ENCODE measurements at places on chromosomes 1 and 21.
A peak's percentile ranks its signal among the peaks of the same experiment; 100 is the strongest.

DNA sequence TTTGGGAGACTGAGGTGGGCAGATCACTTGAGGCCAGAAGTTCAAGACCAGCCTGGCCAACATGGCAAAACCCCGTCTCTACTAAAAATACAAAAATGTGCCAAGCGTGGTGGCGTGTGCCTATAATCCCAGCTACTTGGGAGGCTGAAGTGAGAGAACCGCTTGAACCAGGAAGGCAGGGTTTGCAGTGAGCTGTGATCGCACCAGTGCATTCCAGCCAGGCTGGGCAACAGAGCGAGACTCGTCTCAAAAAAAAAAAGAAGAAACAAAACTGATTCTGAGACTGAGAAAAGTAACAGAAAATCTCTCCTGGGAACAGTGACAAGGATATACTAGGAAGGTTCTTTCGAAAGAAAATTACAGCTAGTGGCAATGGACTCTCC, 20.9 kb downstream of the USP48 start:
- H3K4me1 ChIP-seq: peaks cover 4% of the 10 kb centered on the region
- H3K4me3 ChIP-seq: no peak overlapping the region
- H3K36me3 ChIP-seq: no peaks in the 10 kb centered on the region
- no peaks in the 10 kb centered on the region for H3K27me3 ChIP-seq

DNA sequence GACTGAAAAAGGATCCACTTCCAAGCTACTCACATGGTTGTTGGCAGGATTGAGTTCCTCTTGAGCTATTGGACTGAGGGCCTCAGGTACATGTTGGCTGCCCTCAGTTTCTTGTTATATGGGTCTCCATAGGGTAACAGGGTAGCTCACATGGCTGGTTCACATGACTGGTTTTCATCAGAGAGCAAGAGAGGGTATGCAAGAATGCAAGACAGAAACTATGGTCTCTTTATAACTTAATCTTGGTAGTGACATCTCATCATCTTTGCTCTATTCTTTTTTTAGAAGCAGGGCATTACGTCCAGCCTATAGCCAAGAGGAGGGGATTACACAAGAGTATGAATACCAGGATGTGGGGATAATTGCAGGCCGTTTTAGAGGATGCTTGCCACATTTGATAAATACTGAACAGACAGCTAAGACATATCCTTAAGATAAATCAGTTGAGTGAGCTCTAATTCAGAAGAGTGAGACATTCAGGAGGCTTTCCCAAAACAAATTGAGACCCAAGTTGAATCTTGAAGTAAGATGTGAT, 100.2 kb downstream of the HMCN1 start:
- no peak overlapping the region for H3K4me3 ChIP-seq
- no peaks in the 10 kb centered on the region for H3K4me1 ChIP-seq
- H3K27me3 ChIP-seq: no peaks in the 10 kb centered on the region
- H3K36me3 ChIP-seq: no peaks in the 10 kb centered on the region
- no peak for DNase-seq

DNA sequence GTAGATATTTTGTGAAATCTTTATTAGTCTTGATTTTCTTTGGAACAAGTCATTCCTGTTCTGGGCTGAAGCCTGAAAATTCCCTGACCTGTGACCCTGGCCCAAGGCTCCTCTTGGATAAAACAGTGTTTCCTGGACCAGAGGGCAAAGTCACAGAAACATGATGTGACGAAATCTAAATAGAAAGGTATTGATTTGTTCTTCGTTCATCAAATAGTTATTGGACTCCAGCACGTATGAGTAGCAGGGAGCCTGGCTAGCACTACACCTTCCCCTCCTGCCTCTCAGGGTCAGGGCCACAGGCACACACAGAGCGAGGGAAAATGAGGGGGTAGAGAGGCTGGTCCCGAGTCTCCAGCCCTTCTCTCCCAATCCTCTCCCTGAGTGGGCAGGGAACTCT, 1.7 kb upstream of the CLDN14 start:
- H3K27ac ChIP-seq: peak overlapping the region; percentile 94
- H3K27me3 ChIP-seq: no peaks in the 10 kb centered on the region
- DNase-seq: no peak
- peaks cover 50% of the 10 kb centered on the region for H3K4me1 ChIP-seq
- no peak overlapping the region for H3K4me3 ChIP-seq

DNA sequence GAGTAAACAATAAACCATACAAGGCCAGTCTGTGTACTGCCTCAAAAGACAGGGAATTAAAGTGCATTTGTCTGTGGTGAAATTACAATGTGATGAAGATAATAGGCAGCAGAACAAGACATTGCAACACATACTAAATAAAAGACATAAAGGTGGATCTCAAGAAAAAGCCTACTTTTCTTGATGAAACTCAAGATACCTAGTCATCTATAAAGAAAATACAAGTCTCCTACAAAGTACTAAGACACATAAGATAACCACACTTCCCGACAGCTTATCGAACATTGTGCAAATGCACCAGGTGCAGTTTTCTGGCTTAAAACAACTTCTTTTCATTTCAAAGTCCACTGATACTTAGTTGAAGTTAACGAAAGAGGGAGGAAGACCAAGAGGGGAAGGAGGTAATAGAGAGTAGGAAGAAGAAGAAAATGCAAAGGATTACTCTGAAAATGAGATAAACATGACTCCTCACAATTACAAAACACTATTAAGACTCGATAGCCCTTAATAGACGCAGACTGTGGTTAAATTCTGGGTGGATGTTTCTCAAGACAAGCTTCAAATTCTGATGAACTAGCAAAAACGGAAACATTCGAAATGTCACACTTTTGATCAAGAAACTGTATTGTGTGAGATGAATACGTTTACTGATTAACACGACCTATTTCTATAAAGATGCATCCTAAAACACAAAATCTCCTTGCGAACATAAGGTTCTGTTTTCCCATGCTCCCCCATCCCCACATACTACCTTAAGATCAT, 2.0 kb downstream of the HNRNPR start:
- no peak overlapping the region for H3K27ac ChIP-seq
- H3K27me3 ChIP-seq: no peaks in the 10 kb centered on the region
- no peaks in the 10 kb centered on the region for H3K36me3 ChIP-seq
- DNase-seq: no peak
- H3K4me1 ChIP-seq: peaks cover 37% of the 10 kb centered on the region

DNA sequence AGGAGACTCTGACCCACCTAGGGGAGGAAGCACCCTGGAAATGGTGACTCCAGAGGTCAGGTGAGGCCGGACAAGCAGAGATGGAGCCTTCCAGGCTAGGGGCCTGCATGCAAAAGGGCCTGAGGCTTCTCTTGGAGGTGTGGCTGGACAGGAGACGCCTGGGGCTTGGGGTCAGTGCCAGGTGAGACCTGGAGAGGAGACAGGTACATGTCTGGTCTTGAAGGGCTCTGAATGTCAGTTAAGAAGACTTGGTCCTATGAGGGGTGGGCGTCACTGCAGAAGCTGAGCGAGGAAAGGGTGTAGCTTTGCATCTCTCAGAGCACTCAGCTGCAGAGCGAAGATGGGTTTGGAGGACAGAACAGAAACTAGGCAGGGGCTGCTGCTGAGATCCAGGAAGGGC, 14.3 kb downstream of the LRP8 start:
- no peaks in the 10 kb centered on the region for H3K36me3 ChIP-seq
- H3K27ac ChIP-seq: no peak overlapping the region
- no peaks in the 10 kb centered on the region for H3K4me1 ChIP-seq
- no peak overlapping the region for H3K4me3 ChIP-seq

DNA sequence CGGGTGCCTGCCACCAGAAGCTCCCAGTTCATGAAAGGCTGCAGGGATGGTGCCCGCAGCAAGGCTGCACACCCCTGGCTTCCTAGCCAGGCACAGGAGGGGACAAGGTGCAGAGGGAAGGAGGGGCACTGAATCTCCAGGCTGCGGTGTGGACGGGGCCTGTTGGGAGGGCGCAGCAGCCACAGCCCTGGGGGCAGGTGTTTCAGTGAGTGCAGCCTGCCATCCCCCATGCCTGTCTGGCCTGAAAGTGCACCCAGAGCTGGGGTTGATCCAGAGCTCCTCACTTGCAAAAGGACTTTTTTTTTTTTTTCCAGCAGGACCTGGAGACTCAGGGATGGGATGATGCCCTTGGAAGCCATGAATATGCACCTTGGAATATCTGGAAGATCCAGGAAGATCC, 153.7 kb upstream of the C1orf174 start:
- H3K27me3 ChIP-seq: no peaks in the 10 kb centered on the region
- DNase-seq: no peak
- H3K27ac ChIP-seq: no peak overlapping the region
- H3K4me3 ChIP-seq: no peak overlapping the region
- no peaks in the 10 kb centered on the region for H3K36me3 ChIP-seq

- no peak overlapping the region for H3K4me3 ChIP-seq
- no peaks in the 10 kb centered on the region for H3K27me3 ChIP-seq
- no peak overlapping the region for H3K27ac ChIP-seq
- H3K4me1 ChIP-seq: no peaks in the 10 kb centered on the region
Measured at GRCh38 chr1:25031601-25031965, 101.5 kb upstream of the RUNX3 start.

DNA sequence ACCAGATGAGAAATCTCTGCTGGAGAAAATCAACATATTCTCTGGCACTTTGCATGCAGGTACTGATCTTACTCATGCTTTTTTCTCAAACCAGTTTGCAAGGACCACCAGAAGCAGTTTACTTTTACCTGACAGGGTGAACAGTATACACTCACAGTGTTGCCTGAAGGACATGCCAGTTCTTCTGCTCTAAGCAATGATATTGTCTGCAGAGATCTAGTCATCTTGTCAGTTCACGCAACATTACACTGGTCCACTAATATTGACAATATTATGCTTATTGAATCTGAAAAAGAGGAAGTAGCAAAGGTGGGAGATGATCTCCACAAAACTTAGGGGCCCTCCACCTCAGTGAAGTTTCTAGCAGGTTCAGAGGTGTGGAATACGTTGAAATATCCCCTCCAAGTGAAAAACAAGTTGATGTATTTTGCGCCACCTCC, 3.8 kb upstream of the S100B start:
- H3K27me3 ChIP-seq: no peaks in the 10 kb centered on the region
- no peak overlapping the region for H3K4me3 ChIP-seq
- no peak overlapping the region for H3K27ac ChIP-seq
- DNase-seq: no peak
- H3K36me3 ChIP-seq: no peaks in the 10 kb centered on the region

- H3K4me1 ChIP-seq: peaks cover 11% of the 10 kb centered on the region
- H3K4me3 ChIP-seq: no peak overlapping the region
- peaks cover 50% of the 10 kb centered on the region for H3K36me3 ChIP-seq
- H3K27me3 ChIP-seq: no peaks in the 10 kb centered on the region
- H3K27ac ChIP-seq: no peak overlapping the region
Measured at GRCh38 chr1:8359617-8360481, 41.9 kb downstream of the SLC45A1 start.

GRCh38 chr1:6762060-6762459, 23.2 kb upstream of the CAMTA1 start:
- no peak for DNase-seq
- peak overlapping the region; percentile 62 for H3K27ac ChIP-seq
- H3K27me3 ChIP-seq: no peaks in the 10 kb centered on the region
- H3K36me3 ChIP-seq: no peaks in the 10 kb centered on the region
- no peak overlapping the region for H3K4me3 ChIP-seq

DNA sequence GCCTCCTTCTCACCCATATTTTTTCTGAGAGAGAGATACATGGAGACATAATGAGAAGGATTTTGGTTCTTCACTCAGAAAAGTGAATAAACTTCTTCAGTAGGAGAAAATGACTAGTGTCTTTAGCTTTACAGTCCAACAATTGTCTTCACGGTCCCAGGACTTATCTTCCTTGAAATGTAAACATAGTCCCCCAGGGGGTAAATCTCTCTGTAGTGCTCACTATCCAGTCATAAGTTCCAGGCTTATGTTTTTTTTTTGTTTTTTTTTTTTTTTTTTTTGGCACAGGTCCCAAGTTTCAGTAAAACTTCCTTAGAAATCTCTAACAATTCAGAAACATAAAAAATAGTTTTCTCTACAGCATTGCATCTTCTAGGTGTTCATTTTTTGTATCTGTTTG, 890.2 kb upstream of the B3GALT2 start:
- DNase-seq: no peak
- H3K4me3 ChIP-seq: no peak overlapping the region
- H3K27me3 ChIP-seq: no peaks in the 10 kb centered on the region
- H3K4me1 ChIP-seq: no peaks in the 10 kb centered on the region
- H3K27ac ChIP-seq: no peak overlapping the region

DNA sequence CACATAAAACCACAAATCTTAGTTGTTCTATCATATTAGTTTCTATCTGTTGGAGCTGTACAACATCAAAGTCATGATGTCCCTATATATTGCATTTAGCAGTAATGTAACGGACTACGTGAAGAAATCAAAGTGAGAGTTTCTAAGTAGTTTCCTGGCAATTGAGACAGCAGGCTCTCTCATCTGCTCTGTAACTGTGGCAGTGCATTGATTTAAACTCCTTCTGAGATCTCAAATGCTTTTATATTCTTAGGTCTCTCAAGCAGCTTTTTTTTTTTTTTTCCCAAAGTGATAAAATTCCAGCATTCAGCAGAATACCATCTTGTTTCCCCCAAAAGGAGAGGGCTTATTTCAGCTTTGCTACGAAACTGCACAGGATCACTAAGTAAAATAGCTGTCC, 480.1 kb downstream of the PTBP2 start:
- H3K36me3 ChIP-seq: peaks cover 3% of the 10 kb centered on the region
- no peak overlapping the region for H3K4me3 ChIP-seq
- H3K27ac ChIP-seq: no peak overlapping the region

- H3K4me1 ChIP-seq: no peaks in the 10 kb centered on the region
- no peaks in the 10 kb centered on the region for H3K36me3 ChIP-seq
- no peak for DNase-seq
- peaks cover 5% of the 10 kb centered on the region for H3K27me3 ChIP-seq
- H3K4me3 ChIP-seq: no peak overlapping the region
Measured at GRCh38 chr1:240128366-240128765, 36.7 kb downstream of the FMN2 start.

DNA sequence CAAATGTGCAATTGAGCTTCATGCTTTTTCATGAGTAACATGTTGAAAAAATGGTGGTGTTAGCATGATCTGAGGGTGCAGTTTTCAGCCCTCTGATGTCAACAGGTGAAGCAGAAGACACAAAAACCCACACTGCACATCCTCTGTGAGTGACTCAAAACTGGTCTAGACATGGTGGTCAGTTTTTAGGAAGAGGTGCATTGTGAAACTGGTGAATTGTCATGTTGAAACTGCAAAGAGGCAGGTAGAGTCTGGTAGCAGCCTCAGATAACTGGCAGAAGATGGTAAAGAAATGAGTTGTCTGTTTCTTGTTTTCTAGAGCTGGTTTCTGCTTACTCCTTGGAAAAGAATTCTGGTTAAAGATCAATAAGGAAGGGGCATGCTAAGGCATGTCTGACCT, 97.3 kb upstream of the HMCN1 start:
- no peaks in the 10 kb centered on the region for H3K4me1 ChIP-seq
- no peaks in the 10 kb centered on the region for H3K27me3 ChIP-seq
- no peak overlapping the region for H3K27ac ChIP-seq
- H3K36me3 ChIP-seq: no peaks in the 10 kb centered on the region
- H3K4me3 ChIP-seq: no peak overlapping the region
- no peak for DNase-seq

DNA sequence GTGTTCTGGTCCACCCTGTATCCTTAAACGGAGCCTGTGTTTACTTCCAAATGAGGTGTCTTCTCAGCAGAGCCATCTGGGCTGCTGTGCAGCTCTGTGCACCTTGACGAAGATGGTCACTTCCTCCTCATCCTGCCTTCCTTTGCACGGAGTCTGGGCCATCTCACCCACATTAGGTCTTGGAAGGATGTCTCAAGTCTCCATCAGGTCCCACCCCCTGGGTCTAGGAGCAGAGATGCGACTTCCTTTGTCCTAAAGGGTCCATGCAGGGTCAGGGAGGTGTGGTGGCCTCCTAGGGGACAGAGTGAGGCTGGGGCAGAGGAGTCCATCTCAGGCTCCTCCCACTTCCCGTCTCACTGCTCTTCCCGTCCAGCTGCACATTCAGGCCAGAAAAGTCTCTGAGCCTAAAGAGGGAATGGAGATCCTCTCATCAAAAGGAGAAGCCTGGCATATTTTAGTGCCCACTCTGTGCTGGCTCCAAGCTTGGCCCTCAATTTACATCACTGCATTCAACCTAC, 209.2 kb downstream of the MATN1 start:
- no peak overlapping the region for H3K27ac ChIP-seq
- no peaks in the 10 kb centered on the region for H3K27me3 ChIP-seq
- no peaks in the 10 kb centered on the region for H3K36me3 ChIP-seq
- no peaks in the 10 kb centered on the region for H3K4me1 ChIP-seq
- H3K4me3 ChIP-seq: no peak overlapping the region
